ENCODE measurements at places on chromosomes 12 and 14.

DNA sequence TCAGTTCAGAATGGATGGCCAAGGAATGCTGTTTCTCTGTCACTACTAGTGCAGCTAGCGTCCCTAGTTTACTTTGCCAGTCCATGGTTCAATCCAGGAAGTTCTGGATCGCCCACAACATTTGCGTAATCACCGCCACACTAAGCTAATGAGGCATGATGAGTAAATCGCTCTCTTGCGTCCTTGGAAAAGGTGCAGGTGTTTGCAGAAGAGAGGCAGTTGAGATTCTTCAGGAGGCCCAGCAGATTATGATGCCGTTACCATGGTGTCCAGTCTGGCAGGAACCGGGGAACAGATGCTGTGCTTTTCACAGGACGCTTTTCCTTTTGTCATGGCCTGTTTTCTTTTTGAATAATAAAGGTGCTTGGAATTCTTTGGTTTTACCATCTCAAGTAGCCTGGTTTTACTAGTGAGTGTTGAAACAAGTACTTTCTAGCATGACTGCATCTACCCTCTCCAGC lies 9.0 kb downstream of the TPH2 start:
- no peak for DNase-seq

GRCh38 chr12:3698218-3698974 lies 54.5 kb downstream of the CRACR2A start:
- peak; percentile 65 for DNase-seq

GRCh38 chr12:107393043-107393717 lies 292.4 kb upstream of the PWP1 start:
- peak; percentile 24 for DNase-seq

GRCh38 chr12:124582108-124582424 lies 14.7 kb upstream of the NCOR2 start:
- no peak for DNase-seq

GRCh38 chr12:49274396-49275069 lies 9.7 kb downstream of the TUBA1C start:
- no peak for DNase-seq
